ENCODE measurements at places on chromosomes 16 and 17. TPM values are rescaled to one million over a fixed set of nuclear protein-coding genes. Genes with fewer than 3 reads are reported as not detected.

- DNase-seq, result no peak
These were observed 33.0 kb downstream of the TBX4 start for GRCh38 chr17:61485067-61485775.

GRCh38 chr16:84818989-84819643 is 669 bp upstream of the CRISPLD2 start:
- DNase-seq, result no peak

GRCh38 chr16:89615596-89616090 is 2.2 kb downstream of the DPEP1 start:
- no peak for DNase-seq

- DNase-seq, result no peak
These were observed 414.8 kb downstream of the MAF start for GRCh38 chr16:79185711-79186110.

GRCh38 chr17:3972281-3972731 is 8.1 kb upstream of the ATP2A3 start:
- DNase-seq, result no peak

Gene DDX19B
- total RNA-seq, result 30.5 TPM

- DNase-seq, result peak; percentile 80
These were observed at the start of gene TPPP3 for GRCh38 chr16:67393111-67393787. Gene TPPP3, minus strand, starts transcription at chr16:67393498. Its CDS starts 2,387 bp downstream, at chr16:67391111.

GRCh38 chr17:36124879-36125824 is 21.5 kb downstream of the CCL4 start:
- DNase-seq, result no peak

Gene HOXB7
- total RNA-seq, result 9.7 TPM

Gene KDM6B
- total RNA-seq, result 31.2 TPM

DNA sequence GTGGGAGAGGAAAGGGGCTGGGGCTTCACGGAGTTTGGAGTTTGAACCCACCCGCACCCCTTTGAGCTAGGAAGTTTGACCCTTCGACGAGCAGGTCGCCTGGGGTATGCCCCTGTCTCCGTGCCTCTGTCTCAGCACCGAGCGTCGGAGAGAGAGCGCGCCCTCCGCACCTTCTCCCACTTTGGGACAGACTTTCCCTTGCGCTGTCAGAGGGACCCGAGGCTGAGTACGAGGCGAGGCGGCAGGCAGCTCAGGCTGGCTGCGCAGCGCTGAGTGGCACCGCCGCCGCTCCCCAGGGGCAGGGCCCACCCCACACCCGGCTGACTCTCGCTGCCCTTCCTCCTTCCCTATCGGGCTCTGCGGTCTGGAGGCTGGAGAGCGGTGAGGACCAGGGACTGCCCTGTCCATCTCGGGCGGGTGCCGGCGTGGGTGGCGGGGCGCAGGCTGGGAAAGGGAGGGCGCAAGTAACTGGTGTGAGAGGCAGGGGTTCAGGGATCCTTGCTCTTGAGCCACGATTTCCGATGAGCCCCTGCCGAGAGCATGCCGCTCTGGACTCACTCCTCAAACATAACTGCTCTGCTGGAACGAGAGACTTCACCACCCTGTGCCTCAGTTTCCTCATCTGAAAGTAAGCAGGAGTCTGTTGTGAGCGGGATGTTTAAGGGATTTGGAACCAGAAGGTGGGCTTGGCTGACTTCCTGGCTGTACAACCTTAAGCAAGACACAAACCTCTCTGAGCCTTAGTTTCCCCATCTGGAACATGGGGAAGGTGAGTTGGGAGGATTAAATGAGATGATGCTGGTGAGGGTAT is 981 bp downstream of the BEAN1 start:
- DNase-seq, result no peak

Gene TBC1D3B
- 2.7 TPM for total RNA-seq
